Hindlimb muscle (tissue), 1 donor: ENCODE measurements at places on chromosomes 6 and 20.

DNA sequence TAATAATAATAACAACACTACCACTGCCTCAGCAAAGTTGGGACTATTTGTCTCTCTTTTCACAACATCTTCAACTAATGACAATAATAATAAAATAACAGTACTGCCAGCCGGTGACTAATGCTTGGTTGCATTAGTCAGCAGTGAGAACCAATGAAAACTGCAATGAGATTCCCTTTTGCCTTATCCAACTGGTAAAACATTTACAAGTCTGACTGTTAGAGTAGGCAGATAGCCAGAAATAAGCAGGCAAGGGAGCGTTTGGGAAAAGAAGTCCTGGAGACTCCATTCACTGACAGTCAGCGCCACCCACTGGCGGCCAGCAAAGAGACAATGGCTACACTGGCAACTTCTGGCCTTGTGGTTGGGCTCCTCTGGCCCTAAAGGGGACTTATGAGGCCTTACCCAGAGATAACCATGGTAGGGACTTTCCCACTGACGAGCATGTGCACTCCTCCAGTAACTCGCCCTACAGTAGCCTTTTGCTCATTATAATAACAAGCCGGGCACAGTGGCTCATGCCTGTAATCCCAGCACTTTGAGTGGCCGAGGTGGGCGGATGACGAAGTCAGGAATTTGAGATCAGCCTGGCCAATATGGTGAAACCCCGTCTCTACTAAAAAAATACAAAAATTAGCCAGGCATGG, 3.4 kb upstream of the NSFL1C start:
- peak; percentile 79 for DNase-seq

DNA sequence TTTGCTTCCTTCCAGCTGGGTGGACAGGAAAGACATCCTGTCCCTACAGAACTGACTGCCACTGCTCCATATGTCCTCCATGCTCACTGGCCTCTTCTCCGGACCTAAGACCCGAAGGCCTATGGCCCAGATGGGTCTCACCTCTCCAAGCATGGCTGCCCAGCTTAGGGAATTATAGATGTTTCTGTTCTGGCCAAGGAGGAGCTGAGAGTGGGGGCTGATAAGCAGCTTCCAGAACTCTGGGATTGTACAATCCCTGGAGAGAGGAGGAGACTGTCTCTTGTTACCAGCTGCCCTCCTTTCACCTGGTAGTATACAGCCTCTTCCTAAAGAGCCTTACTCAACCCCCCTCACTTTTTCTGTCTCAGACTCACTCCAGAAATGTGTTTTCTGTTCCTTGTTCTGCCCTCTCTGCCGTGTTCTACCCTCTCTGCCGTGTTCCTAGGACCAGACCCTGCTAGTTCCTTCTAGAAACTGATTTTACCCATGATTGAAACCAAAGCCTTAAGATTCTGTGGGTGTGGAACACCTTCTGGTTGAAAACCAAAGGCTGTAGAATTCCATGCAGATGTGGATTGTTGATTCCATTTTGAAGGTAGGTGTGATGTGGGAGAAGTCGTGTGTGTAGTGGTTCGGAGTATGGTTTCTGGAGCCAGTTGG, 28.7 kb downstream of the ANKS1A start:
- no peak for DNase-seq

DNA sequence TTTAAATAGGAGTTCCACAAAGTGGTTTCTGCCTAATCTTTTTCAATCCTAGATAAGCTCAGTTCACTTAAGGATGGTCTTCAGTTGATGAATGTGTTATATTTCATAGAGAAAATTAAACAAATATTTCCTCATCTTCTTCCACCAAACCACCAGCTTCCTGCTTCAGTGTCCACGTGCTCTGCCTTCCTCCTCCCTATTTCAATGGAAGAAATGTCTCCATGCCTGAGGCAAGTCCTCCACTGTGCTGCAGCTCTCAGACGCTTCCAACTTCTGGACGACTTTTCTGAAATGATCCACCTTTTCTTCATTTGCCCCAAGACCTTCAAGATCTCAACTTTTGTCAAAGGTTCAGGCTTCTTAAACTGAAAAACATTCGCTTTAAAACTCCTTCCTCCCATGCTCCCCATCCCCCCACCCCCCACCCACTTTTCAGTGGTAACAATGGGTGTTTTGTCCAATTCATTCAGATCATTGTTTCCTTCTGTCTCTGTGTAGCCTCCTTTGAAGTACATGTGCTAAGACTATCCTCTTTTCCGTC, 25.3 kb upstream of the FABP7 start:
- DNase-seq: no peak

GRCh38 chr20:49677777-49678758, 35.6 kb downstream of the B4GALT5 start:
- DNase-seq: no peak

GRCh38 chr6:4533576-4533975, 242.6 kb upstream of the CDYL start:
- DNase-seq: no peak

DNA sequence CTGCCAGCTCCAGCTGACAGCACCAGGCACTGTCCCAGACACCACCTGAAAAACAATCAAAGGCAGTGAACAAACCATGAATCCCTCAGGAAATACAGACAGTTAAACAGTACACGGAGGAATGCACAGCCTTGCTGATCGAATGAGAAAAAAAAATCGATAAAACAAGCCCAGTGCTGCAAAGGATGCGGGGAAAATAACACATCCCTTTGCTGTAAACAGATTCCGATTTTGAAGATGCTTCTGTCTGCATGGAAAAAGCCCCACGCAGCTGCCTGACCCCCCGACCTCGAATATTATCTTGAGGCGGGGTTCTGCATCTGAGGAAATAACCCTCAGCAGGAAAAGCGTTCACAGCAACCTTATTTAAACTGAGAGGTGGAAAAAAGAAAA, 43.9 kb downstream of the RBM38 start:
- DNase-seq: no peak

- no peak for DNase-seq
Measured at GRCh38 chr6:161410076-161410475, 136.2 kb upstream of the AGPAT4 start.

DNA sequence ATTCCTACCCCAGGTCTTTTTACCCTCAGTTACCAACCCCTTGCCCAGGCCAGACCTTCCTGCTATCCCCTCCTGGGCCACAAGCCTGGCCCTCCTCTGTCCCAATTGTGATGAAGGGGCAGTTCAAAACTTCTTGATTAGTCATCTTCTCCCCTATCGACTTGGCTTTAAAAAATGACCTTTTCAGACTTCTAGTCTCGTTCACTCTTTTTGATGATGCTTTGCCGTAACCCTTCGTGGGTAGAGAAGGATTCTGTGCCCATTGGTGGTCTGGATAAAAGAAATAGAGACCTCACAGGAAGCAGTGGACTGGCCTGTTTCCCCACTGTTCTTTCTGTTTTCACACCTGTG, 5.5 kb downstream of the VEGFA start:
- no peak for DNase-seq

DNA sequence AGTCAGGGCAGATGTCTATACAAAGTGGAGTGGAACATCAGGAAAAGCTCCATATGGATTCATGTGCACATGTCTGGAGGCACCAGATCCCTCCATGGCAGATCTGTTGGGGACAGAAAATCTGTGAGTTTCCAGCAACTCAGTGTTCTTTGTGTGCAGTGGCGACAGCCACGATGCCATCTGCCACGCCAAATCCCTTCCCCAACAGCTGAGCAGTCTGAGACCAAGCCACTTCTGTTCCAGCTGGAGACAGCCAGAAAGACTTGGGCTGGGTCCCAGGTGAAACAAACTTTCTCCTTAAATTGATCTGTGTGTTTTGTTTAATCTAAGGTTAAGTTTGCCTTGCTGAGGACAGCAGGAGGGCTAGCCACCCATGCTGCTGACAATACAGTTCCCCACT, 22.9 kb downstream of the FKBP1A start:
- DNase-seq: no peak
